Stimulated activated CD4-positive, alpha-beta T cell treated with anti-CD3 and anti-CD28 coated beads, Interleukin-12 subunit alpha, Interleukin-12 subunit beta, amount 100 ng/mL, for 4 hours (primary cell): ENCODE measurements at places on chromosomes 2 and 18.
A peak's percentile ranks its signal among the peaks of the same experiment; 100 is the strongest.

DNA sequence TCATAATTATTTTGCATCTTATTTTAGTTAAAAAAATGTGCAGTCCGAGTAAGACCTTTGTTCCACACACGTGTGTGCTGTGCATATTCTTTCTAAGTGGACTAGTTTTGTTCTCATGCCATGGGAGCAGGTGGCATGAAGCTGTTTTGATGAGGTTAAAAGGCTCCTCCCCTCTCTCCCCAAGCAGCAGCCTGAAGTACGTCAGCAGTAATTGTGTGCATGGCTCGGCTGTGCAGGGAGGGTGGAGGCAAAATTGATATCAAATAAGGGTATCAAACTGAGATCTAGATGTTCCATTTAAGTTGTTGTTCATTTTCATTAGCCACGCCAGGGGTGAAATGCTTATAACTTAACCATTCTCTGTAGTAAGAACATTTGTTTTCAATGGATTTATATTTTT, at the start of gene NYAP2:
Gene NYAP2 (plus strand): TSS at position 207 of the 400 bp plus-strand sequence. CDS start 9,171 bp downstream, outside the sequence.
- DNase-seq = no peak

DNA sequence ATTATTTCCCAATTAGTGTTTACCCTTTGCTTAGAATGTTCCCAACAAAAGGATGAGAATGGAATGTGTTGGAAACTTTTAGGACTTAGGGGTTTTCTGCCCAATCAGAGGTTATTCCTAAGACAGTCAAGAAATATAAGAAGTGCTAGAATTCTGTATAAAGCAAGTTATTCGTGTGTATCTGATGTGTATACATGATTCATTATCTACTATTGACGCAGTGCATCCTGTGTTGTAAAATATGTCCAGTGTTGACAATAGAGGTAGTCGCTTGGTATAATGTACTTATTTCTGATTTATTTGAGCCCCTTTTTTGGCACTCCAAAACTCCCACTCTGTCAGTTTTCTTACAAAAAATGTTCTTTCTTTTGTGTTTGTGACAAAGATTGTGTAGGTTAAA, 881 bp downstream of the PIKFYVE start:
- DNase-seq = no peak

DNA sequence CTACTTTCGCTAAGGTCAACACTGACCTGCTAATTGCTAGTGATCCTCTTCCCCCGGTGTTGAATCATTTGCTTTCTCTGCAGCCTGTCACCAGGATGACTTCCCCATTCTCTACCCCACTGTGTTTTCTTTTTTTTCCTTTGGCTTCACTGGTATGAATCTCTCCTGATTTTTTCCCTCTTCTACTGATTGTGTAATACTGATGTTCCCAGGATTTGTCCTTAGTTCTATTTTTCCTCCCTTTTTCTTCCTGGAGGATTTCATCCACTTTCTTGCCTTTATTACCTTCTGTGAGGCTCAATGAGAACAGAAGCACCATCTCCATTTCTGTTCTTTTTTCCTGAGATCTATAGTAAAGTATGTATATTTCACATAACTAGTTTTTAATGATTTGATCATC, 14.1 kb upstream of the MSH2 start:
- no peak for DNase-seq

DNA sequence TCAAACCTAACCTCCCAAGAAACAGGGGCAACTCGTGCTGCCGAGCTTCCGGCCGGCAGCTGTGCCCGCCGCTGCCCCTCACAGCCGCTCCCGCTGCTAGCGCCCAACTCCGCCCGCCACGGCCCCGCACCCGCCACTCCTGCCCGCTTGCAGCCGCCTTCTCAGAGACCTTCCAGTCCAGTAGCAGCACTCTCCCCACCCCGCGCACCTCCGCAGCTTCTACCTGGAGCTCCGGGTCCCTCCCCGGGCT, 722 bp upstream of the C2orf15 start:
- DNase-seq = no peak

DNA sequence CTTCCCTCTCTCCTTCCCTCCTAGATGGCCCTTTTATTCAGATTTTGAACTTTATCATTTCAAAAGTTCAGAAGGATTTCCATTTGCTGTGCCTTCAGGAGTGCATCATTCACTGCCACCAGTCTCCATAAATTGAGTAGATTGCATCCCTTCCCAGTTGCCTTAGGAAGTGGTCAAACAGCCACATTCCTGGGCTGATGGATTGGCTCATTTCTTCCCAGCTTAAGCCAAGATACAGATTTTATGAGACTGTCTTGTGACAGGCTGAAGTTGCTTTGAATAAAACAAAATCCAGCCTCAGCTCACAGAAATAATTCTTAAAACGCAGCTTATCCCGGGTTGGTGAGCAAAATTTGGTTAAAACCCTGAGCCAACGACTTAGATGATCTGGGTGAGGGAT, 9.8 kb downstream of the NRP2 start:
- DNase-seq = no peak

- no peak for DNase-seq
These were observed 80.6 kb downstream of the NRP2 start for GRCh38 chr2:205762881-205763280.

DNA sequence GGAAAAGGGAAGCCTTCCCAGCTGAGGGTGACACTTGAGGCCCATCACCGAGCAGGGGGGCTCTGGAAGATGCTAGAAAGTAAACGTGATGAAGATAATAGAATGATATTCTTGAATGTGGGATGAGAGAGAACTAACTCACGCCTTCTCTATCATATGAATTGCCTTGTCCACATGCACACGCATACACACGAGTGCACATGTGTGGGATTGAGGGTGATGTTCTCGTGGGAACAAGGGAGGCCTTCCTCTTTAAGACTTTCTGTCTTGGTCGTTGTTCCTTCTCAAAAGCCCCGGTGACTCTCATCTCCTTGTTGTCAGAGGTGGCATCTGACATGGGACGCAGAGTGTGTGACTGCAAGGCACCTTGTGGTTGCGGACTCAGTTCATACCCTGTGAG, 436.9 kb downstream of the ZNF516 start:
- no peak for DNase-seq

DNA sequence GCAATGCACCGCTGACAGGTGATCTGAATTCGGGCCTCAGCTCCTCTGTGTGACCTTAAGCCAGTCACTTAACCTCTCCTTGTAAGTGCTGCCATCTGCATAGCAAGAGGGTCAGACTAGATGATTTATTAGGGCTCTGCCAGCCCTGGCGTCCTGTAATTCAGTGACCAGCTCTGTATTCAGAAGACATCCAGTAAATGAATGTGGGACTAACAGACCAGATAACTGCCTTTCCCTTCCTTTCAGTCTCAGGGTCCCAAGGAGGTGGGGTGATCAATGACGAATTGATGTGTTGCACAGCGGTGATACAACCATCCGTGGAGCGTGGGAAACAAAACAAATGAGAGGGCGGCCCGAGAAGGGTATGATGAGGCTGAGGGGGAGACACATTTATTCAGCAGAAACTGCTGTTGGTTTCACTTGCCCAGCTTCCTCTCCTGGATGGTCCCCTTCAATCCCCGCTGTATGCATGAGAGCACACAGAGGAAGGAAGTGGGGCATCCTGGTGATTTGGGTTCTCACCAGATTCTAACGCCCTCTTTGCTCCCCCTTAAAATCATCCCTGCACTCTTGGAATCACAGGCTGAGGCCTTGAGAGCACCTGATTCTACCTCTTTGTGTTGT, 92.8 kb downstream of the VIT start:
- no peak for DNase-seq

- no peak for DNase-seq
These were observed 31.7 kb upstream of the NEDD4L start for GRCh38 chr18:58012356-58012755.

- DNase-seq = peak; percentile 4
These were observed 41.3 kb downstream of the VPS54 start for GRCh38 chr2:63977904-63978303.

DNA sequence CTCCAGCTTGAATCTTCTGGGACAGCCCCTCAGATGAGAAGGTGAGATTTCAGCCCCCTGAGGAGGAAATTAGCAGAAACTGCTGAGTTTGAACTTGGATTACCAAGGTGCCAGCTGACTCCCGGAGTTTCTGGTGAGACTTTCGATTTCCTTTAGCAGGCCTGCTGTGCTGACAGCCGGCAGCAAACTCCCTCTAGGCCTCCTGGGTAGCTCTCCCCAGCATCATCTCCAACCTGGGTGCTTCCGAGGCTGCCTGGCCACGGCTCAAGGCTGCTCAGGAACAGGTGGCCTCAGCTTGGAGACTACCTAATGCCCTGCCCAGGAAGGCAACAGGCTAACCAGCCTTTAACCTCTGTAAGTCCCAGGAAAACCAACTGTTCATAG, 16.5 kb downstream of the SDC1 start:
- no peak for DNase-seq

DNA sequence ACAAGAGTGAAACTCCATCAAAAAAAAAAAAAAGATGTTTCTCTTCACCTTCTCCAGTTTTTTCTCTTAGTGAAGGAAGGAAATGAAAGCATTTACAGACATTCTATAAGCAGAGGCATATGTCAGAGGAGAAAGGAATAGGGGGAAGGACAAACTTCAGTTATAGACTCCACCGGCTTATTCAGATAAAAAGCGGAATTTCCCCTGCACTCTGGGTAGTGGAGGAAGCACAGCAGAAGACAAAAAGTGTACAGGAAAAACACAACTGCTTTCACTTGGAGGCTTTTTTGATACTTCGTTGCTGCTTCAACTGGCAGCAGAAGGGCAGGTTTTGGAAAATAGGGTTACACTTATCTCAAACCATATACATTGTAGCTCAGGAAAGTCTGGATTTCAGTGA, 3.2 kb upstream of the MGAT4A start:
- DNase-seq = no peak

GRCh38 chr18:10768221-10768620, 242.4 kb downstream of the NAPG start:
- no peak for DNase-seq

GRCh38 chr2:30412047-30412683, 34.9 kb upstream of the LCLAT1 start:
- DNase-seq = no peak

DNA sequence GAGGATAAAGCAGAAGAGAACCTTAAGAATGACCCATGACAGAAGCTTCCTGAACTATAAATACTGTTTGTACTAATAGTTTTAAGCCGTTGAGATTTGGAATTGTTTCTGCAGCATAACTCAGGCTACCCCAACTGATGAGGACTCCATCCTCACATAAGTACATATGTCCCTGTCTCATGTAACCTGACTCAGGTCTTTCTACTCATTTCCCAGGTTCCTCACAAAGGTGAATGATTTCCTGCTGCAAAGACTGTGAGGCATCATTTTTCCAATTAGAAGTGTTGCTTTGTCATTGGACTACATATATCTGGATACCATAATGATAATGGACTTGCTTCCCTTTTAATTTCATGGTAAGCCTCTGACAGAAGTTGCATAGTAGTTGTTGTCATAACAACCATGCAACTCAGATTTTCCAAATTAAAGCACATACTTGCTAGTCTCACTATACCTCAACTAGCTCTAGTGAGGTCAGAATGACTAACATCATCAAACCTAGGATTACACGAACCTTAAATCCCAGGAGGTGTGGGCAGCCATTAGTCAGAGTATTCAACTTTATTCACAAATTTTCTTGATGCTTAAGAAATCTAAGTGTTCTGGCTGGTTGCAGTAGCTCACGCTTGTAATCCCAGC, 38.0 kb upstream of the NEDD4L start:
- no peak for DNase-seq

- DNase-seq = no peak
These were observed 2.8 kb downstream of the CRYGB start for GRCh38 chr2:208142925-208143799.

DNA sequence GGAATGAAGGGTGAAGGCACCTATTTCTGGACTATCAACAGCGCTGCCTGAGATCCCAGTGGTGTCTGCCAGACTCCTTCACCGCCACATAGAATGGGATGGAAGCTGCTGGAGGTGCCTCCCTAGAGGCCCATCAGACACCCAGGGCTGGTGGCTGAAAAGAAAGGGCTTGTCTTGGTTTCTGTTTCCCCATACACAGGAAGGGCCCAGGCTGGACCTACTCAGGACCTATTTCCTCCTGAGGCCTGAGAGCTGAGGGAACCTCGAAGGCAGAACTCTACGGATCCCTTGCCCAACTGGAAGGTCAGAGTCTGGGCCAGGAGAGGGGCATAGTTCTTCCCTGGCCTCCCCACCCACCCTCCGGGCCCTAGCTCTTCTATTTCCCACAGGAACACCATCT, 2.9 kb upstream of the CLEC4F start:
- DNase-seq = no peak

DNA sequence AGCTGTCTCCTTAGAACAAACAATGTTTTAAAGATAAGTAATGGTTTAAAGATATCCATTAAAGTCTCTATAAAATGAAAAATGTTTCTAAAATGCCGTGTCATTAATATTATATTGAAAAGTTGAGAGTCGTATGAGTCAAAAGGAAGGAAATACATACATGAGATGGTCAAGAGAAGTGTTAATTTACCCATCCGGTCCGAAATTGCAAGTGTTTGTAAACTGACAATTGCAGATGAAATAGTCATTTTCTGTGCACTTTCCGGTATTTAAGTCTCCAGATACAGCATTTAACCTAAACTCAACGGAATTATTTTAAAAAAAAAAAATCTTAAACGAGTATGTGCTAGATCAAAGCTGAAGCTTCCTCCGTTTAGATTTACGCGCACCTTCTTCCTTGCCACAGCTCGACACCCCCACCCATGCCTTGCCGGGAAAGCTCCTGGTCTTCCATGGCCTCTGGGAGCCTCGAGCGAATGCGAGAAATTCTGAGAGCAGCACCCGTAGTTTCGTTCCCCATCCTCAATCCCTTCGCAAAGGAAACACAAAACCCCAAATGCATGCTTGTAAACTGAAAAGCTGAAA, 1.8 kb downstream of the DSC3 start:
- DNase-seq = no peak

DNA sequence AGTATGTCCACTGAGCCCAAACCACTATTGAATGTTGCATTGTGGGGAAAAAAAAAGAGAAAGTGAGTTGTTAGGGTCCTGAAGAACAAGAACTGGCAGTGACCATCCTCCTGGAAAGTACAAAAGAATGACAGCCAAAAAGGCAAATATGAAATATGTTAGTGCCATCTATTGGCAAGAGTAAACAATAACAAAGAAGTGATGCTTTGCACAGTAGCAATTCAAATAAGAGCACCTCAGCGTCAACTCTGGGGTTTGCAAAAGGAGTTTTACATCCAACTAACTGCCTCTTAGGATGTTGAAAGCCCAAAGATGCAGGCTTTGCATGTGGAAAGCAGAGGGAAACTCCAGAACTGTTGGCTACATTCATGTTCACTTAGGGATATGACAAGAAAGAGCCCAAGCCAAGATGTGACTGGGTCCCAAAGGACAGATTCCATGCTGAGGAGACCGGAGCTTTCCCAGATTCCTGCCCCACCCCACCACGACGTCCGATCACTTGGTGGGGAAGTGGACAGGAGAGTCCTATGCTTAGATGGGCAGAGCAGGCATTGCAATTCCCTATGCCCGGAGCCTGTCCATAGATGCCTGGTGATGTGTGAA, 15.6 kb downstream of the TRABD2A start:
- DNase-seq = no peak

DNA sequence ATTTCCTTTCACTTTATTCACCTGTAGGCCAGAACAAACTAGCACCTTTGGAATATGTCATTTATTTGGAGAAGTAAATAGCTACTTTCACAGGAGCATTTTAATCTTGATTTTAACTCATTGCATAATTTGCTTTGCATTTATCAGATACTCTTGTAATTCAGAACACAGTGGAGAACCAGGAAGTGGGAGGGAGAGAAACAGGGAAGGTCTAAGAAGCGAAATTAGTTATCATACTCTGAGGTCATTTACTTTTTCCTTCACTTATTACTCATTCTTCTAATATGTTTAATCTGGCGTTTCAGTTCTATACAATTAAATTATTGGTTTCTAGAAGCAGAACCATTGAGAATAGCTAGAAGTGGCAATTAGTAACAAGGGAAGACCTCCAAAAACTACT, 20.7 kb downstream of the RBM44 start:
- no peak for DNase-seq

- DNase-seq = no peak
These were observed 44.7 kb upstream of the FAHD2A start for GRCh38 chr2:95357717-95358280.
